ENCODE measurements at places on chromosomes 2 and 18. TPM values are rescaled to one million over a fixed set of nuclear protein-coding genes. Genes with fewer than 3 reads are reported as not detected.

FAM124B gene
- total RNA-seq = 6.9 TPM

MARCHF4 gene
- 18.5 TPM for total RNA-seq

RND3 gene
- 152 TPM for total RNA-seq

CFAP221 gene
- total RNA-seq = 11.3 TPM

C2orf78 gene
- not detected for total RNA-seq

CWC22 gene
- total RNA-seq = 23.8 TPM

CYP20A1 gene
- 22.5 TPM for total RNA-seq

RAD51AP2 gene
- 0.94 TPM for total RNA-seq

FMNL2 gene
- 123 TPM for total RNA-seq

USP37 gene
- total RNA-seq = 43.8 TPM

Data from parietal lobe (tissue), 2 donors.